Stromal cell of bone marrow (primary cell): ENCODE measurements at places on chromosomes 3 and 15.
A peak's percentile ranks its signal among the peaks of the same experiment; 100 is the strongest.

DNA sequence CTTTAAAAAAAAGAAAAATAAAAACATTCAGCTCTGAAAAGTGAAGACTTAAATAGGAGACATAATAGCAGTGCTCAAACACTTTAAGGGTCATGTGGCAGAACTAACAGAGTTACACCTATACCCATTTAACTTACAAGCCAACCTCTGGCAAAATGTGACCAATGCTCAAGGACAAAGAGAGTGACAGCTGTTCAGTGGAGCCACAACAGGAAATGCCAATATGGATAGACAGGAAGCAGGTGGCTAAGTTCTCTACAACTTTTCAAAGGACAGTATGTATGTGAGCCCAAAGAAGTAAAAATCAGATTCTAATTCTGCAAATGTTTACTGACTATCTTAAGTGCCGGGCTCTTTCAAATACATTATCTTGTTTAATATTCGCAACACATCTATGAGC lies 3.4 kb downstream of the TMCC1 start:
- no peak for DNase-seq

GRCh38 chr3:150870406-150870805 lies 34.8 kb downstream of the MINDY4B start:
- peak; percentile 52 for DNase-seq

GRCh38 chr3:184815046-184815930 lies 3.3 kb downstream of the VPS8 start:
- peak; percentile 13 for DNase-seq

- no peak for DNase-seq
These were observed 1029.3 kb upstream of the CFAP20DC start for GRCh38 chr3:60079076-60079475.

DNA sequence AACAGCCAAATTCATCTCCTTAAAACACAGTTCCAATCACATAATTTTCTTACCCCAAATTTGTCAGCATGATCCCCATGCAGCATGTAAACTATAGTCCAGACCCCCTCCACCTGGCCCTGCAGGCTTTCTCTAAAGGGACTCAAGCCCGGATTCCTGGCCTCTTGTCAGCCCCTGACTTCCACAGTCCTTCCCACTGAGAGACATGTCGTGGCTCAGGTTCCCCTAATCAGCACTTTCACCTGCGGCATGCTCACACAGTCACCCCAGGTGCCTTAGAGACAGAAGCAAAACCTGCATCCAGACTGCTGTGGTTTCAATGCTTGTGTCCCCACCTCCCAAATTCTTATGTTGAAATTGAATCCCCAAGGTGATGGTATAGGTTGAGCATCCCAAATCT lies 372.7 kb upstream of the ATP10A start:
- DNase-seq, result no peak

- peak; percentile 57 for DNase-seq
These were observed 62.9 kb upstream of the NR2E3 start for GRCh38 chr15:71747128-71748083.

- no peak for DNase-seq
These were observed 48.5 kb downstream of the KATNBL1 start for GRCh38 chr15:34161329-34161963.

DNA sequence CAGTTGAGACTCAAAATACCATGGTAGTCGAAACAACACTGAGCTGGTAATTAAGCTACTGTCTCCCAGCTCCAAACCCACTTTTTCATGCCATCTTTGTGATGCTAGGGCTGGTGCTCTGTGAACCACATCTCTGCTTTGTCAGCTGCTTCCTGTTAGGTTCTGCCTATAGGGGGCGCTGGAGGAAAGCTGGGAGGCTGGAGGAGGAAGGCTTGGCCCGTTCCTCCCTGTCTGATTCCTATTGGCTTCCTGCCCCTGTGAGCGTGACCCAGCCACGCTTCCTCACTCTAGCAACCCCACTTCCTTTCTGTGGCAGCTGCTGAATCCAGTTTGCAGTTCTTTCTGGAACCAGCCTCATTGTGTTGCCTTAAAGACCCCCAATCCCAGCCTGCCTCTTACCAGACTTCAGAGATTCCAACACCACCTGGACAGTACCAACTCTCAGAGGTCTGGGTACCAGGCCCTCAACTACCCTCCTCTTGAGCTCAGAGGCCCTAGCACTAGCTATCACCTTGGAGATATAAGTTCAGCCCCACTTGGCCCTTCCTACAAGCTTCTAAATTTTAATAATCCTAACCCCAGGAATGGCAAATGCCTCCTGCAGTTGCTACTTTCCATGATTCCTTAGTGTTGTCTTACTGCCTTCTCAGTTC lies 120.9 kb downstream of the ERC2 start:
- DNase-seq, result no peak

DNA sequence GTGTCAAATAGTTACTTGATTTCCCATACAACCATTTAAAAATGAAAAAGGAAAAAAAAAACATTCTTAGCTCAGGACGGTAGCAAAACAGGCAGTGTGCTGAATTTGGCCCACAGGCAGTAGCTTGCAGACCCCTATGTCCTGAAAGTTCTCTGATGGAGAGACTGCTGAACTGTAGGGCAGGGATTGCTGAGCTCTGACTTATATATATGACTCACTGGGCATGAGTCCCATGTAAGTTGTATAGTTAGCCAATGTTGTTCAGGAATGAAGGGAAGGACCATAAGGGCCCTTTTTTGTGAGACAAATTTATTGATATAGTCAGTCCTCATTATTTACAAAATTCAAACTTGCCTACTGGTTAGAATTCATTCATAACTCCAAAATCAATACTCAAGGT lies 36.9 kb upstream of the FRMD4B start:
- no peak for DNase-seq

DNA sequence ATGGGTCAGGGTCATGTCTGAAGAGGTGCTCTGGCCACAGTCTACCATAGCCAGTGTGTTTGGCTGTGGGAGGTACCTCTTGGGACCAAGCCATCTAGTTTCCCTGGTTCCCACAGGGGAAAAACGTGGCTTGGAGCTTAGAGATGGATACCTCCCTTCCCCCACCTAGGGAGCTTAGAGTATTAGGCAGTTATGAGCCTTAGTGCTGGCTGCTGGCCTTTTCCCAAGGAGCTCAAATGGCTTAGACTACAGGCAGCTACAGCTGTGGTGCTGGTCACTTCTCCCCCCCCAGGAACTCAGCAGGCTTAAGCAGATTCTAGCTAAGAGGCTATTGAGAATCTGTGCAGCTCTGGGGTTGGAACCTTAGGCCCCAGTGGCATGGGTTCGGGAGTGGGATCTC lies 591.2 kb downstream of the NSUN3 start:
- no peak for DNase-seq

GRCh38 chr3:96863129-96863740 lies 48.8 kb downstream of the EPHA6 start:
- peak; percentile 5 for DNase-seq

DNA sequence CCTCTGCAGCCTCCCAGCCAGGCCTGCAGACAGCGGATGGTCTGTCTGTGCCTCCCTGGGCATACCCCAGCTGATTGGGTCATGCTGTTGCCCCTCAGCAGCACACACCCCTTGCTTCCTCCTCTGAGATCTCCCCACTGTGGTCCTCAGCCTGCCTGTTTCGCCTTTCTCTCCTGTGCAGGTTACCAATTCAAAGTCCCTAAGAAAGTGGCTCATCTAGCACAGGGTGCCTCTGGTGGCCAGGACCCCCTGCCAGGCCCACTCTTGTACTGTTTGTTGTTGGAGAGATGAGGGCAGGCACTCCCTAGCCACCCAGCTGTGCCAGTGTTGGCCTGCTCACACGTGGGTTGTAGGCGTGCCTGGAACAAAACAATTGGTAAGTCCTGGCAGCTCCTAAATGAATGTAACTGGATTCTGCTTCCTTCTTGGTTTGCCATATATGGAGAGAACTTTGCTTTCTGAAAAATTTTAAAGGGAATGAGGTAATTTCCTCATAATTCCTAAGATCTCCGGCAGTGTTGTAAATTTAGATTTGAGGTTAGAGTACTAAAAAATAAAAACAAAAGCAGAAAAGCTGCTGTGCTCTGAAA lies 213.2 kb upstream of the IL12A start:
- peak; percentile 65 for DNase-seq

- DNase-seq, result no peak
These were observed 32.4 kb upstream of the NMNAT3 start for GRCh38 chr3:139710212-139710611.

DNA sequence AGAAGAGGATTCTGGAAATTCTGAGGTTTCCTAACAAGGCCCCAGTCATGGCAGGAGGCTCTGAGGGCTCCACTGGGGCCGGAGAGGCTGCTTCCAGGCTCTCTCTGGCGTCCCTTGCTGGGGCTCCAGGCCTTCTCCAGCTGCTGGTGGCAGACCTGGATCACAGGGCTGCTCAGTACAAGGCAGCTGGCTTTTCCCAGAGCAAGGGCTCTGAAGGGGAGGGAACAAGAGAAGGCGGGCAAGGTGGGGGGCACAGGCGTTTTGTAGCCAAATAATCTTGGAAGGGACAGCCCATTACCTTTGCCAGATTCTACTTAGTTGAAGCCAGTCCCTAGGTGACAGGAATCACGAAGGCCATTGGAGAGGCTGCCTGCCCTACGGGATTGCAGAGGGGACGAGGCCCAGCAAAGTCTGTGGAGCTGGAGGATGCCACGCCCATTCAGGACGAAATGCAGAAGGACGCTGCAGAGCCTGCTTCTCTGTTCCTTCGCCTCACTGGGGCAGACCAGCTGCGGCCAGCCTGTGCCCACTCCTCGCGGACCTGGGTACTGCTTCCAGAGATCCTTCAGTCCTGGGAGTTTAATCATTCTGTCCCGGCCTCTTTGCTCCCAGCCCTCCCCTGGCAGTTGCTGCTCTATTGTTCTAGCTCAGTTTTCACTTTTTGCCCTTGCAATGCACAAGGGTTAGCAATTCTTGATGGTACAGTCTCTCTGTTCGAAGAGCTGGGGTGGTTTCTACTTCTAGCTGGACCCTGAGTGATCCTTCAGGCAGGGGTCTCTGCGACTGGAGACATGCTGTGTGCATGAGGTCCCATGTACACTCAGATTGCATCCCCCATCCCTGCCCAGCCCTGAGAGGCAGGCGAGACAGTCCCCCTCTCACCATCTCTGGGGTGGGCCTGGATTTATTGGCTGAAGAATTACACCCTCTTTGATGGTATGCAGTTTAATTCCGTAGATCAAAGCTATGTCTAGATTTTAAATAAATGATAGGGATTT lies 149.3 kb upstream of the MEF2A start:
- no peak for DNase-seq

GRCh38 chr15:65778269-65778668 lies 13.8 kb downstream of the DENND4A start:
- DNase-seq, result no peak

DNA sequence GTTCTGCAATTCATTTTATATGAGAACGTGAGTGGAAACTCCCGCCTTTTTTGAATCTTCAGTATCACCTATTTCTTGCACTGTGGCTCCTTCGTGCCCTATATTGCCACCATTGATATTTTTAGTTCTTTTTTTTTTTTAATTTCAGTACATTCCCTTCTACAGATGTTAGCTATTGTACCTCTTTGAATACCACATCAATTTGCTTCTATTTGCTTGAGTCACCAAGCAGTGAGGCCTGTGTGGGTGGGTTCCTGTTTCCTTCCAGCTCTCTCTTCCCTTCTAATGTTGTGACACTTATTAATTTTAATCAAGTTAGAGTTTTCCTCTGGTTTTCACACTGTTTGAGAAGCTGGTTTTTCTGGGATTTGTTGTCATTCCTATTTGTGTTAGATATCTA lies 8.7 kb downstream of the HACD2 start:
- DNase-seq, result no peak
